ENCODE measurements at places on chromosomes 11 and 22.

DNA sequence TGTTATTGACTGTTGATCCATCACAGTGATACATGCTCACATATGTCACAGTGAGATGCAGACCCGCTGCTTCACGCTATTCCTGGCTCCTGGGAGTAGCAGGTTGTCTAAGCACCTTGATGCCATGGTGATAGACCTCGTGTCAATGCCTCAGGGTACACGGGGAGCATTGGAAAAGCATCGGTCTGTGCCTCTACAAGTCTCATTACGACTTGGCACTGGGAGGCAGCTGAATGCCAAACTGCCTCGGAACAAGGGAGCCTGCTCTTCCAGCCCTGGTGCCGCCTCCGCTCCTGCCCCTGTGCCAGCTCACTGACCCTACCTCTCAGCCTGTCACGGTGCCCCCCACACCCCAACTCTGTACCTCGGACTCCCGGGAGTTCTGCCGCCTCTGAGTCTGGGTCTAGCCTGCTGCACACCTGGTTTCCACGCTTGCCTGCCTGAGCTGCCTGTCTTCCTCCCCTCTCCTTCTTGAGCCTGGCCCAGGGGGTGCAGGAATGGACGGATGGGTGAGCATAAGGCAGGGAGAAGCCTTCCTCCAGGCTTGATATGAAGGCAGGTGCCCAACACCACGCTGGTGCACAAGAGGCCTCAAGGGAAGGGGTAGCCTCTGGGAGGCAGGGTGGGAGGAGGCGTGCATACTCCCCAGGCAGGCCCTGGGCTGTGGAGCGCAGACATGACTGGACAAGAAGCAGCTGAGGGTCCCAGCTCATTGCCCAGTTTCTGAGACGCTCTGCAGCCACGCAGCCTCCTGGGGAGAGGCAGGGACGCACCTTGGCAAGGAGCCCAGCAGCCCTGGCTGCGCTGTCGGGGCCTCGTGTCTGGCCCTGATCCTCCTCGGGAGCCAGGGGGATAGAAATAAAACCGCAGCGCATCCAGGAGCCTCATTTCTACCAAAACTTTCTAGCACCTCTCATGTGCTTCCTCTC, 1.8 kb upstream of the NFAM1 start:
- no peak for DNase-seq

DNA sequence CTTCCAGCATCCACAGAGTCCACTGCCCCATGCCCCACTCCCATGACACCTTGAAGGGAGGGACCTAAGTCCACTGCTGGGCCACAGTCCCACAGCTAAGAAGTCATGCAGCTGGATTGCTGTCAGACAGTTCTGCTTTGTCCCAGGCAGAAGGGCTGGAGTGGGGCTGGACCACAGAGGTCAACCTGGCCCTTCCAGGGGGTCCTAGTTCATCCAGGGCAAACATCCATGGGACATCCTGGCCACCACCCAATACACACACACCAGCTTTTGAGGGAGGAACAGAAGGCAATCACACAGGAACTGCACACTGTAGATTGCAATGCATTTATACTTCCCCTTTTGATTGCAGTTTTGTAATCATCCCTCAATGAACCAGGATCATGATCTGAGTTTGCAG, 11.3 kb upstream of the APOL4 start:
- DNase-seq, result no peak

- DNase-seq, result no peak
Observed at GRCh38 chr22:42801252-42802080, 55.6 kb downstream of the ARFGAP3 start.

GRCh38 chr22:32037236-32037635, 5.8 kb upstream of the SLC5A1 start:
- DNase-seq, result no peak

DNA sequence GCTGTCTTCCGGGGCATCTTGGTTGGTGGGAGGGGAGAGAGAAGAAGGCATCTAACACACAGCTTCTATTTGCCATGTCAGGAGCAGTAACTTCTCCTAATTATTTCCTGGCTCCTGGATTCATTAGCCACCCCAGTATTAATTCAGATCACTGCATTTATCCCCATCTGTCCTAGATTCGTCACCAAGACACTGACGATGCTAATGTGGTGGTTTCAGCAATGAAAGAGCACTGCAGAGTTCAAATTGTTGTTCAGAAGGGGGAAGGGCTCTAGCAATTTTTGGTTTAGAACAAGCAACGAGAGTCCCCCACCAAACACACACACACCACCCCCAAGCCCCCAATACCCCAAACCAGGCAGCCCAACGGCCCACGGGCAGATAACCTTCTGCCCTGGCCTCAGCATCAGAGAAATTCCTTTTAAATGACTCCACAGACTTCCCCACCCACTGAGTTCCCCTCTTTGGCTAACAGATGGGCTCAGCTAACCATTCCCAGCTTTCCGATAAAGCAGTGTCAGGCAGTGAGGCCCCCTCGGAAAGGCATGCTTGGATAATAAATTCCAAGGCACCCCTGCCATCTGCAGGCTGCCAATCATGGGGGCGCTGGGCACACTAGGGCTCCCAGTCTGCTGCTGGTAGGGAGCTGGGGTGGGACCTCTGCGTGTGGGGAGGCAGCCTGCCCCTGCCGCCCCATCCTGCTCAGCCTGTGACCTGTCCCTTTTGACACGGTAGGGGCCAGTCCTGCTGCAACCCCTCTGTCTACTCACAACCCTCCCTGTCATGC, 453.5 kb downstream of the MIAT start:
- no peak for DNase-seq

DNA sequence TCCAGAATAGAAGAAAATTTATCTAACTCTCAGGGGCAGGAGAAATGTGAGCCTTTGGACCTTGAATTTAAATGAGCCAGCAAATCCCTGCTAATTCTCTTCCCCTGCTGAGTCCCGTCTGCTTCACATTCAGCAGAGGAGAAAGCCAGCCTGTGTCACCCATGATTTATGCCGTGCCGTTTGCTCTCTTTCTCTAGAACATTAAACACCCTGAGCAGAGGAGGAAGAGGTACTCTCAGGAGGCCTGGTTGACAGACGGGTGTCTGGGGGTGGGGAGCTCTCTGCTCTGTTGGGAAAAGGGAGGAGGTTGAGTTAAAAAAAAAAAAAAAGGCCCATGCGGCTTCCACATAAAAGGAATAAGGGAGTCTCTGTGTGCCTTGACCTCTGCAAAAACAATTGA, 11.3 kb upstream of the MTMR3 start:
- no peak for DNase-seq

GRCh38 chr11:79538775-79539174, 97.9 kb upstream of the TENM4 start:
- no peak for DNase-seq

GRCh38 chr22:44091021-44091721, 67.1 kb downstream of the PARVB start:
- DNase-seq, result no peak

GRCh38 chr11:112308651-112309050, 48.0 kb upstream of the PLET1 start:
- no peak for DNase-seq

- no peak for DNase-seq
Observed at GRCh38 chr11:131609337-131609736, 238.9 kb downstream of the NTM start.

DNA sequence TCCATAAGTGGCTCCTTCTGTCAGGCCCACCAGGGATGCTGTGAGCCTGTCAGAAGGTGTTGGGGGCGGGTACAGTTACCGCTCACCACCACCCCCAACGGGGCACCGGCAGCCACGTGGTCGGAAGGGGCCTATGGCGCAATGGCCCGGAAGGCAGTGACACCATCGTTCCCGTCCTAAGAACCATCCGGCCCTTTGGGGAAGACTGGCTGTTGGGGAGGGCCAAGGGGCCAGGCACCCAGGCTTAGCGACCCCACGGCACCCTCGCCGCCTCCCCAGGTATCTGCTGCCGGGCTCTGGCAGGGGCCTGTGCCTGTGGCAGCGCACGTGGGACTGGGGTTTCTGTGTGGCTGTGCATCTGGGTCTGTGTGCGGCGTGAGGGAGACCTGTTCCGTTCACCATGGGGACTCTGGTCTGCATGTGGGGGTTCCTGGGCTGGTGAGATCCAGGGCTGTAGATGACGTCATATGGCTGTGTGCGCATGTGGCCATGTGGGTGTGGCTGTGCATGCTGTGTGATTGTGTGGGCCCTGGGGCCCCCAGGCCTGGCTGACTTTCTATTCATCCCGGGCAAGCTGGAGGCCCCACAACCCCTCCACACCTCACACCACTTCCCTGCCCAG, 717 bp downstream of the OSM start:
- DNase-seq, result peak; percentile 68

DNA sequence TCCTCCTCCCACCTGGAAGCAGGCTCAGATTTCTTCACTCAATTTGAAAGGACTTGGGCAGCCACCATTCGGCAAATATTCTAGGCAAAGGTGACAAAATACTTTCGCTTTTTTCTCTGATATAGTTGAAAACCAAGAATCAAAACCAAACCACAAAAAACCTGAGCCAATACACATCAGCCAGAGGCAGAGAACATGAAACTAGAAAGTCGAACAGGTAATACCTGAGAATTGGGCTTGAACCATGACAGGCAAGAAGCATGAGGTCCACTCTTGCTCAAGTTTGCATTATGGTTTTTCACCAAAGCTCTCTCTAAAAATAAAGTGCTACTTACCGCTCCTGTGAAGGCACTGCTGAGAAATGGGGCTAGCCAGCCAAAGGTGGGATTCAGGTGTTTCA, 26.2 kb upstream of the LDLRAD3 start:
- no peak for DNase-seq

- peak; percentile 36 for DNase-seq
Observed at GRCh38 chr11:69297787-69298266, 3.9 kb downstream of the MYEOV start.

DNA sequence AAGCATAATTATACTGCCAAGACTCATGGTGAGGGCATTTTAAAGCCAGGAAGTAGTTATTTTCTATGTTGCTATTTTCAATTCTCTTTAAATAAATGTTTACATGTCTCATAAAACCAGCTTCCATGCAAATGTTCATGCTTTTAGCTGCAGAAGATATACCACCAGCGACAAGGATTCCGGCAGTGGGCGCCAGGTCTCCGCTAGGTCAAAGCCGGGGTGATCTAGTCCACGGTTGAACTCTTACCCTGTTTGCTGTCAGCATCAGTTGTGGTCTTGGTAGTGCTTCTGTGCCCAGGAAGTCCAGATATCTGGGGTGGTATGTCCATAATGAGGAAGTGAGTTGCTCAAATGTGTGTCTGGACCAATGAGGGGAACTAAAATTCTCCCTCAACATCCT, 265.7 kb downstream of the BRD1 start:
- DNase-seq, result no peak

All from stimulated activated naive CD4-positive, alpha-beta T cell (primary cell).